H1 (cell line): ENCODE measurements at places on chromosomes 1 and 21.

- no peak for DNase-seq
These were observed 639.5 kb downstream of the MATN1 start for GRCh38 chr1:30083800-30084464.

DNA sequence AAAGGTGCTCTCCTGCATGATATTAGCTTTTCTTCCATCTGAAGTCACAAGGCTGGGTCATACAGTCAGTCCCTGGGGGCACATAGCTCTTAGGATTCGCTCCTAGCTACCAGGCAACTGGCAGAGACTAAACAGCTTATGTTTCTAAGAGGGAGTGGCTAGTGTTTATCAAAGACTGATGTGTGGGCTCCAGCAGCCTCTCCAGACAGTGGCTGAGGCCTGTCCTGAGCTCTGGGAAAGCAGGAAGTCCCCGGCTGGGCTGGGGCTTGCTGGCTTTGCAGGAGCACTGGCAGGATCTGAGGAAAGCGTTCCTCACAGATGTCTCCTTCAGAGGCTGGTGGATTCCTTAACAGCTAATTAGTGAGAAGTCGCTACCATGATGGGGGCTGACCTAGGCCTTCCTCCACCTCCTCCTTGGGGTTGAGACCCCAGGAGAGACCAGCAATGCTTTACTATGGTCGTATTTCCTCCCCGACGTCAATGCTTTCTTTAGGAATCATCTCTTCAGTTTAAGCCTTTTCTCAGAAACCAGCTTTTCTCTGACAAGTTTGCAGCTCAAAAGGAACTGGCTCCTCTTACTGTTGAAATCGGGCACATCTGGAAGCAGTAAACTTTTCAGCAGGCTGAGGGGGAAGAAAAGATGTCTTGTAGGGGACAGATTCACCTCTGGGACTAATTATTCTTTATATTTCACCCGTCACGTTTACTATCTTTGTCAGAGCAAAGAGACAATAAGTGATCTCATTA lies 33.5 kb upstream of the HHAT start:
- DNase-seq = no peak

DNA sequence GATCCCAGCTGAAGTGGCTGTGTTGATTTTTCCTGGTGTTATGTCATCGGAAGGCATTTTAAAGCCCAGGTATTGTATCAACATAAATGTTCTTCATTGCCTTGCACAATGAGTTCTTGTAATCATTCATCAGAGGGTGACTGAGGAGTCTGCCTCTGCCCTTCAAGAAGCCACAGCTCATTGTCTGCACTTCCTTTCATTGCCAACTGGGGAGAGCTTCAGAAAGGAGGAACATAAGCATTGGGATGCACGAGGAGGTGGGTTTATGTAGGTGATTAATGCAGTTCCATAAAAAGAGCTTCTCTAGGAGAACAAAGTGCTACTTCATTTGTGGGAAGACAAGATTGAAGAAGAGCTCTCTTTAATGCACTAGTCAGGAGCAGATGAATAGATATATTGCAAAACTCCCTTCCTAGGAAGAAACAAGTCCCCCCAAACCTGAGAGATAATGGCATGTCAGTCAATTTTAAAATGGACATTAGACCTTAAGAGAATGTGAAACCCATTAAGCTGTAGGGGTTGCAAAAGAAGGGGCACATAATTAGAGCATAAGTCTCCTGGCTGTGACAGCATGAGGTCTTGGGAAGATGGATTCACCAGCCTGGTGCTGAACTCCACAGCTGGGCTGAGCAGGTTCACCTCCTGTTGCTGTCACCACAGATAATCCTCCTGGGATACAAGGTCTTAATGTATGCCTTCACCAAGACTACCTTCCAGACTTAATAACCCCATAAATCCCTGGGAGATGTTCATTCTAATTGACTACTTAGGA lies 124.6 kb downstream of the BACH1 start:
- DNase-seq = no peak

DNA sequence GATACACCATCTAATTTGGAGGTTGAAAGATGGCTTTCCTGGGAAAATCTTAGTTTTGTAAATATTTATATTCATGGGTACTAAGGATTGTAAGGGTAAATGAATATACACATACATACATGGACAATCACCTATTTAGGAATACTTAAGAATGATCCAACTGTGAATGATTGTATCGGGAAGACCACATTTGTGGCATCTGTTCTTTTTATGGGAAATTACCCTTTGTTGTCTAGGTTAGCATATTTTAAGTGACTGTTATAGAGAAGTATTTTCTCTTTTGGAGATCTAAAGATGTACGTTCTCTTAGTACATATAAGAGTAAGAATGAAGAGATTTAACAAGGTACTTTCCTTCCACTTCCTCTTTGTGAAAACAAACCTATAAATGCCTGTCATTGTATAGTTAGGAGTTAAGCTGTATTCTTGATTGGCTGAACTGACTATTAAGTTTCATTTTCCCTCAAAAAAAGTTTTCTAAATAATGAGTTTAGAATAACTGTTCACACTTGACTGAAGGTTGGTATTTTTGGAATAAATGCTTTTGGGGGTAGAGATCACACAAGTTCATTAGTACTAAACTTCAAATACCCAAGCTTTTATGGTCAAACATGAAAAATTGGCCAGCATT lies 26.7 kb downstream of the SNX7 start:
- DNase-seq = no peak

DNA sequence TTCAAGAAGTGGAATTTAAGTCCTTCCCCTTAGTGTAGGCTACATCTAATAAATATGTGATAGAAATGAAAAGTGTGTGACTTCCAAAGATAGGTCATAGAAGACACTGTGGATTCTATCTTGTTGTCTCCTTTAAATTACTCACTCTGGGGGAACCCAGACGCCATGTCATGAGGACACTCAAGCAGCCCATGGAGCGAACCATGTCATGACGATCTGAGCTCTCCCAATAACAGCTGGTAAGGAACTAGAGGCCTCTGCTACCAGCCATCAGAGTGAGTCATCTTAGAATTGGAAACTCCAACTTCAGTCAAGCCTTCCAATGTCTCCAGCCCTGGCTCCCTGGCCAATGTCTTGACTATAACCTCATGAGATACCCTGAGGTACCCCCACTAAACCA lies 6.3 kb downstream of the COA7 start:
- no peak for DNase-seq

- DNase-seq = no peak
These were observed 1.4 kb downstream of the TIPRL start for GRCh38 chr1:168180148-168180524.

- DNase-seq = no peak
These were observed 2.2 kb downstream of the ACAP3 start for GRCh38 chr1:1305300-1306069.

- no peak for DNase-seq
These were observed 944.5 kb downstream of the KCNT2 start for GRCh38 chr1:195663549-195664280.

- no peak for DNase-seq
These were observed 82.8 kb downstream of the DMRTB1 start for GRCh38 chr1:53541761-53542550.

DNA sequence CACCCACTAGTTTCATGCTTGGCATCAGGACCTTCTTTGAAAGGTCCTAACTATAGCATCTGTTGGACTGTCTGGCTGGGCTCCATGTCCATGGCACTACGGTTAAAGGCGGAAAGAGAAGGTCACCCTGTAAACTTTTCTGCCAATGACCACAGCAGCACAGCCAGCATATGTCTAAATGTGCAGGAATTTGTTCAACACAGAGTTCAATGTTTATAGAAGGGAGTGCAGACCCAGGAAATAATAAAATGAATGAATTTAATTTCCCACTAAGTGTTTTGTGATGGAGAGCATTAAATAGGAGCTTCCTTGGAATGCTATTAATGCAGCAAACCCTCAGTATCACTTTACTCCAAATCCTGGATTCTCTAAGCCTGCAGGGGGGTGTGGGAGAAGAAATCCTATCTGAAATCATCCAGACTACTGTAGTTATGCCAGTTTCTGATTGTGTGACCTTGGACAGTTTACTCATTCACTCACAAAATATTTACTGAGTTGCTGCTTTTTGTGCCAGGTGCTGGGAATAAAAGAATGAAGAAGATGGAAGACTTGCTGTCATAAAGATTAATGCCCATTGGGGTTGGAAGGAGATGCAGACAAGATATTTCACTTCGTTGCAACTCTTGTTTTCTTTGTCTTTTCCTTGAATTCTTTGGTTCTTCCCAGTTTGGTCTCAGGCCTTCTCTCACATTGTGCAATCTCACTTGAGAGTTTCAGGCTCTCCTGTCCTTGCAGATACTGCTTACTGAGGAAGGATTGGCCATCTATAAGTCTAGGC lies 195.0 kb downstream of the ROR1 start:
- no peak for DNase-seq

- DNase-seq = no peak
These were observed 6.5 kb downstream of the ENO1 start for GRCh38 chr1:8871965-8872399.

DNA sequence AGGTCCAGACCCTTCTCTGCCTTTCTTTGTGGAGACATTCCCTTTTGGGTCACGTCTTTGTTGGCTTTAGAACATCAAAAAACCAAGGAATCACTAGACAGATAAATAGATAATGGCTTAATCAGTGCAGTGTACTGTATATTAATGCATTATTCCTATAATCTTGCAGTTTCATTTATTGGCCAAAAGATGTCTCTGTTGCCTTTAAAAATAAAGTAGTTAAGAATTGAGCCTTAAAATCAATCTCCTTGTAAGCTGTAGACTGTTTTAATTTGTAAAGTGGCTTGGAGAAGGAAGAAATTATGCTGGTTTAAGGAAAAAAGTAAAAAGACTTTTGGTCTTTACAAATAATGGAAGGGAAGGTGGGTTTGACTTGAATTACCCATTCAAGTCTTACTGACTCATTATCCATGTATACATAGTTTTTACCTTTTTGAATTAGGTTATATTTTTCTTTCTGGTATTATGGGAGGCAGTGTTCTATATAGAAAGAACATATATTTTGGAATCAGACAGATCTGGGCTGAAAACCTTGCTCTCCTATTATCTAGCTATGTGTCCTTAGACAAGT lies 84.6 kb downstream of the VPS13D start:
- no peak for DNase-seq
